A549 treated with CpdA at 1 μM for 4 hours (cell line): ENCODE measurements at places on chromosomes 2 and 18. TPM values are rescaled to one million over a fixed set of nuclear protein-coding genes. Genes with fewer than 3 reads are reported as not detected.

CNGA3 gene
- not detected in 5 replicates for total RNA-seq

M1AP gene
- total RNA-seq, result not detected in 5 replicates

CYBRD1 gene
- 26.3 to 37.3 TPM (median 34.4 TPM) in 5 replicates for total RNA-seq

COL6A3 gene
- total RNA-seq, result 0.02 to 0.25 TPM (median 0.10 TPM) in 5 replicates

EPHA4 gene
- total RNA-seq, result 0.56 to 1.3 TPM (median 0.78 TPM) in 5 replicates

DSC3 gene
- 1.3 to 2.1 TPM (median 1.8 TPM) in 5 replicates for total RNA-seq

TTLL4 gene
- total RNA-seq, result 27.1 to 34.0 TPM (median 27.5 TPM) in 5 replicates

SCN3A gene
- 0.02 to 0.04 TPM (median 0.02 TPM) in 3 of 5 replicates, not detected in the others for total RNA-seq

SP3 gene
- total RNA-seq, result 34.7 to 56.4 TPM (median 43.4 TPM) in 5 replicates

FOXI3 gene
- total RNA-seq, result not detected in 5 replicates

DNPEP gene
- total RNA-seq, result 52.1 to 66.4 TPM (median 56.1 TPM) in 5 replicates

ACADL gene
- 0.03 to 0.07 TPM (median 0.06 TPM) in 4 of 5 replicates, not detected in the other for total RNA-seq

SAG gene
- total RNA-seq, result not detected in 5 replicates

TCF7L1 gene
- total RNA-seq, result 5.9 to 9.0 TPM (median 7.8 TPM) in 5 replicates

FABP1 gene
- 0.51 TPM in 1 of 5 replicates, not detected in the others for total RNA-seq

CCDC85A gene
- total RNA-seq, result 0.05 to 0.12 TPM (median 0.10 TPM) in 5 replicates

PRKD3 gene
- total RNA-seq, result 9.5 to 13.6 TPM (median 12.6 TPM) in 5 replicates

SP110 gene
- 6.2 to 8.8 TPM (median 7.2 TPM) in 5 replicates for total RNA-seq

SPRED2 gene
- 29.6 to 33.3 TPM (median 32.3 TPM) in 5 replicates for total RNA-seq

SH3RF3 gene
- total RNA-seq, result 0.37 to 0.48 TPM (median 0.38 TPM) in 5 replicates

ANKRD30BL gene
- total RNA-seq, result not detected in 5 replicates

CHRND gene
- total RNA-seq, result not detected in 5 replicates

ANO7 gene
- 1.4 to 2.5 TPM (median 2.1 TPM) in 5 replicates for total RNA-seq

LRRTM1 gene
- not detected in 5 replicates for total RNA-seq

SERPINB12 gene
- total RNA-seq, result not detected in 5 replicates

FASTKD1 gene
- 20.3 to 25.3 TPM (median 23.8 TPM) in 5 replicates for total RNA-seq

STAT4 gene
- 3.2 to 4.5 TPM (median 3.8 TPM) in 5 replicates for total RNA-seq

DSC1 gene
- total RNA-seq, result not detected in 5 replicates

FZD7 gene
- 5.2 to 7.9 TPM (median 6.9 TPM) in 5 replicates for total RNA-seq

RIT2 gene
- total RNA-seq, result not detected in 5 replicates

LRATD1 gene
- total RNA-seq, result 0.03 to 0.09 TPM (median 0.07 TPM) in 3 of 5 replicates, not detected in the others

DSG3 gene
- 0.01 to 0.02 TPM in 2 of 5 replicates, not detected in the others for total RNA-seq

NLRC4 gene
- total RNA-seq, result not detected in 5 replicates

RAB6C gene
- not detected in 5 replicates for total RNA-seq

ANKRD30B gene
- 0.01 TPM in 1 of 5 replicates, not detected in the others for total RNA-seq

DIPK1C gene
- total RNA-seq, result not detected in 5 replicates

IL1R2 gene
- total RNA-seq, result 0.37 to 0.97 TPM (median 0.71 TPM) in 5 replicates

ERBB4 gene
- not detected in 5 replicates for total RNA-seq

CAPN14 gene
- total RNA-seq, result 0.02 to 0.06 TPM in 2 of 5 replicates, not detected in the others

KCNE4 gene
- total RNA-seq, result 0.84 to 1.5 TPM (median 1.0 TPM) in 5 replicates

REG1B gene
- total RNA-seq, result not detected in 5 replicates

ATG16L1 gene
- 47.2 to 52.3 TPM (median 49.1 TPM) in 5 replicates for total RNA-seq

ORMDL1 gene
- 37.8 to 53.4 TPM (median 45.3 TPM) in 5 replicates for total RNA-seq

PPP1R1C gene
- 1.4 to 3.5 TPM (median 2.7 TPM) in 5 replicates for total RNA-seq

NT5DC4 gene
- 0.49 TPM in 1 of 5 replicates, not detected in the others for total RNA-seq

SATB2 gene
- 2.9 to 4.2 TPM (median 3.4 TPM) in 5 replicates for total RNA-seq
